ENCODE measurements at places on chromosomes 11 and 22.

DNA sequence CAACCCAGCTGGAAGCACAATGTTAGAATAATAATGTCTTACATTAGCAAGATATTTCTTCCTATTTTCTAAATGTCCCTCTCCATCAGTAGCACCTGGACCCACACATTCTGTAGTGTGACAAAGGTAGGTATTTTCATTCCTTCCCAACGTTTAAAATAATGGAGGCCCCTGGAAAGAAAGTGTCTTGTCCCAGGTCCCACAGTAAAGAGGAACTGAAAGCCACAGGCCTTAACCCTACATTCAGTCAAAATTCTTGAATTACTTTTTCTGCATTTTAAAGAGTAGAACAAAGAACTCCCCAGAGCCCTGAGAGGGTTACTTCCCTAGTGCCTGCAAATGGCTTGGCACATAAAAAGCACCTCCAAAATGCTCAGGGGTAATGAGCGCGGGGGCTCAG, 26.3 kb downstream of the OPCML start:
- no peak for DNase-seq

DNA sequence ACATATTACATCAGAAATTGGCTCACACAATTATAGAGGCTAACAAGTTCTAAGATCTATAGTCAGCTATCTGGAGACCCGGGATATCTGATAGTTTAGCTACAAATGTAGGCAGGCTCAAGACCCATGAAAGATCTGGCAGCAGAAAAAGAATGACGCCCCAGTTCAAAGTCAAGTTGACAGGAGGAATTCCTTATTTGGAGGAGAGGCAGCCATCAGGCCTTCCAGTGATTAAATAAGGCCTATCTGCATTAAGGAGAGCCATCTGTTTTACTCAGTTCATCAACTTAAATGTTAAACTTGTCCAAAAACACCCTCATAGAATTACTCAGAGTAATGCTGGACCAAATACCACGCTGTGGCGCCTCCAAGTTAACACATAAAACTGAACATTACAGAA, 1402.6 kb downstream of the FAM181B start:
- DNase-seq = no peak

DNA sequence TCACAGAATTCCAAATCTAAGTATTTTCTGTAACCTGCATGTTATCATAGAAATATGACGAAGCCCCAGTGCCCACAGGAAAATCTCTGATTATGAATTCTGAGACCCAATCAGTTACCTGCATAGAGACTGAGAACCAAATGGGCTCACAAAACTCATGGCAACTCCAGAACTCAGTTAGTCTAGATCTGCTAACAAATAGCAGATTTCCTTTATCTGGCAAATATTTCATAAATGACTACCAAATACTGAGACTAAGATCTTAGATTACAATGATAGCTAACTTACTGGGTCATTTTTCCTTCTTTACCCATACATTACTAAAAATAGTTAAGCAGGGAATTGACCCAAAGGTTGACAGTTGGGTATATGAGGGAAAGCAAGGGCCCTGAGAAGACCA, 228.1 kb upstream of the FAT3 start:
- no peak for DNase-seq

DNA sequence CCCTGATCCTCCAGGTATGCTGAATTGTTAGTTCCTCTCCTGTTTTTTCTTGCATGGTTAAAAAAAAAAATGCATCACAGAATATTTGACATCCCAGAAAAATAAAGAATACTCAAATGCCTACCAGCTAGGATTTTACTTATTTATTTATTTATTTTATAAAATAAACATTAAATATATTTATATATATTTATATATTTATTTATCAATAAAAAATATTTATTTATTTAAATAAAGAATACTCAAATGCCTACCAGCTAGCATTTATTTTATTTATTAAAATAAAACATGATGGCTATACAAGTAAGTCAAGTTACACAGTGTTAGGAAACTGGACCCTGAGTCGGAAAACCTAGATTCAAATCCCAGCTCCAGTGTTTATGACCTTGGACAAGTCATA, 164.1 kb downstream of the NAV2 start:
- no peak for DNase-seq

DNA sequence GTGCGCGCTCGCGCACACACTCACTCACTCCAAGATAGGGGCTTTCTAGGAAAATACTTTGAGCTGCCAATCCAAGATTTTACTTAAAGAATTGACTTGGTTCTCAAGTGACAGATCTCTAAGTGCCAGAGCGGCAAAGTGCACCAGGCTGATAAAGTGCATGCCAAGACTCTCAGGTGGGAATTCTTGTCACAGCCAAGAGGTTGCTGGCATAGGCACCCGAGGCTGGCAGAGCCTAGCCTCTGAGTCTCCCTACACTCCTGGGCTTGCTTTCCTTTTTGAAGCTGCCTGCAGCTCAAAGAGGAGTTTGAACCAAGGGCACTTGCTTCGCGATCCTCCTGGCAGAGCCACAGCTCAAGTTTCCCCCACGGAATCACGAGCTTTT, 2.5 kb upstream of the ADM start:
- no peak for DNase-seq

DNA sequence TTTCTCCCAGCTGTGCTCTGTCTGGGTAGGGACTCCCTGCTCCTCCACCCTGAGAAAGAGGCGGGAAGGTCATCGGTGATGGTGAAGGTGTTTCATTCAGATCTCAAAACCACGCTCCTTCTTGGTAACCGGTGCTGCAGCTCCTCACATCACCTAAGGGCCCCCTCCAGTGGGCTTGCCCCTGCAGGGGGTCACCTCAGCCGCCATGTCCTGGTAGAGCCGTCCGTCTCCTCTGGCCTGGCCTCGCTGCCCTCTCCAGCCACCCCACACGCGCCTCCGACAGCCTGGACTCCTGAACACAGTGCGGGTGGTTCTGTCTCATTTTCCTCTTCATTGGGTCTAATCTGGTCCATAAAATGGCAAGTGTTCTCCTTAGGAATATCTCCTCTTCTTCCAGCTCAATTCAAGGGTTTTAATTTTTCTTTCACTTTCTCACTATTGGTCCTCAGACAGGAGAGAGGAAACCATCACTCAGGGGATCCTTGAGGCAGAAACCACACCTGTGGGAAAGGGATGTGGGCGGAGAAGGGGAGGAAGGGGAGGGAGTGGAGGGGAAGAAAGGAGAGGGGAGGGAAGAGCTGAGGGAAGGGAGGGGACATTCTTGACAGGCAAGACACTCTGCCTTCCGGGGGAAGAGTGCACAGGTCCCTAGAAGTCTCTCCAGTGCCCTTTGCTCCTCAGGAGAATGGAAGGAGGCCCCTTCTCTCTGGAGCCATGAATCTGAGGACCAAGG, 1338.4 kb downstream of the TBC1D22A start:
- no peak for DNase-seq

- no peak for DNase-seq
These were observed 15.9 kb upstream of the FGF3 start for GRCh38 chr11:69834811-69835800.

GRCh38 chr11:43138621-43139140, 173.1 kb upstream of the API5 start:
- DNase-seq = no peak

- DNase-seq = no peak
These were observed 134.3 kb downstream of the BRD1 start for GRCh38 chr22:49693416-49693815.

- no peak for DNase-seq
These were observed 1.8 kb downstream of the B4GALNT4 start for GRCh38 chr11:371051-371450.

DNA sequence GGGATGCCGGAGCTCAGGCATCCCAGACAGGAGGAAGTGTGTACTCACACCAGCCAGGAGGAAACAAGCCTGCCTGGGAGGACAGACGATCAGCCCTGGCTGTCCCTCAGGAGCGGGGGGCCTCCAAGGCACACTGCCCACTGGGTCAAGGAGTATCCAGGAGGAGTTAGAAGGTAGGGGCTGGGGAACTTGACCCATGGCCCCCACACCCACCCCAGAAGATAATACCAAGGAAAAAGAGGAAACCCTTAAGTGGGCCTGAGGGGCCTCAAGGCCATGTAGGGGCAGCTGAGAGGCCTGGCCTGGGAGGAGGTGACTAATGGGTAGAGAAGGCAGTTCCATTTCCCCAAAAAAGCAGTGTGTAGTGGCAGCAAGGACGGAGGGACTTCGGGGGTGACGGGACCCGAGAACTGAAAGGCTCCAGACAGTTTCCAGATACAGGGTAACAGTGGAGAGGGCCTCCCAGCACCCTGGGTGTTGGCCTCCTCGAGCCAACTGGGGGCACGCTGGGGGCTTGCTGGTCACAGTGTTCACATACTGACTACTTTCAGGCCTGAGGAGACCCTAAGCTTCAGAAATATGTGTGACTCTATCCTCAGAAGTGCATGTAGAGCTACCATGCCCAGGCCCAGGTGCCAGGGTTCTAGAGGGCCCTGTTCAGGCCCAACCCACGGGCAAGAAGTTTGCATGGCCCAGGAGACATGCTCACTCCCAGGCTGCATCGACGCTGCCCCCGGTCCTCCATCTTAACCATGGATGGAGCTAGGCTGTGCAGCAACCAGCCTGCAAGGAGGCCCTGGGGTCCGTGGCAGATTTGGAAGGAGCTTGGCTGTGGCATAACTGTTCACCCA, 75.7 kb upstream of the PITPNB start:
- DNase-seq = no peak

DNA sequence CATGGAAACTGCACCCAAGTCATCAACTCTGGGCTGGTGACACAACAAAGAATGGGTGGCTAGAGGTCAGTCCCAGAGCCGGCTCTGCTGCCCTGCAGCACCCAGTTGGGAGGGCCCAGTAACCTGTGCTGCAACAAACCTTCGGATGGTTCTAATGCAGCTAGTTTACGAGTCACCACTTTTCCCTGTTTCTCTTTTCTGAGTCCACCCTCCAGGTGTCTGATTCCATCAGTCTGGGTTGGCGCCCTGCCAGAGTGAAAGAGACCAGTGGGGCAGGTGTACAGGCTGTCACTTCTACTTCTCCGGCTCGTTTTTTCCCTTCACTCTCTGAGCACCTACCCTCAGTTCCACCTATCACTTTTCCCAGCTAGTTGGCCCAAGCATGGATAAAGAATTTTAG, 572.9 kb downstream of the NTM start:
- no peak for DNase-seq

GRCh38 chr11:118491041-118491440, 36.2 kb upstream of the TTC36 start:
- DNase-seq = no peak

DNA sequence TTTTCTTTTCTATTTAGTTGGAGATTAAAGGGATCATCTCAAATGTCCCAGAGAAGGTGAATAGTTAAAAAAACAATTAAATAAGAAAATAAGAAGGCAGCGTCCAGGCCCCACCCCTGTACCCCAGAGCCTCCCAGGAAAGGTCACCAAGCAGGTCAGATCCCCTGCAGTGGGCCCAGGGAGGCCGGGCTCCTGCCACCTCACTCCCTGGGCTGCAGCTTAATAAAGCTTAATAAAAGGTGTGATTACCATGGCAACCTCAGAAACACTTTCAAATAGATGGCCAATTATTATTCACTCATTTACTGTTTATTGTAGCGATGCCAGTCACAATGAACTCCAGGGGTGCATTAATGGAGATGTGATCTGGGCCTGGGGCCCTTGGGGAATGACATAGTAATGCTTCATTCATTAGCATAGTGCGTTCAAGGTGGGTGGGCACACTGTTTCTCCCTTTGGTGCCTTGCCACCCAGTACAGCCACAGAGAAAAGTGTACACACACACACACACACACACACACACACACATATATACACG, 386.2 kb downstream of the CADM1 start:
- DNase-seq = no peak

GRCh38 chr11:19332476-19332875, 91.7 kb upstream of the E2F8 start:
- DNase-seq = no peak

GRCh38 chr11:70368961-70369360, 29.4 kb upstream of the CTTN start:
- DNase-seq = no peak

- DNase-seq = no peak
These were observed 85.9 kb downstream of the GAB2 start for GRCh38 chr11:78331711-78332110.

DNA sequence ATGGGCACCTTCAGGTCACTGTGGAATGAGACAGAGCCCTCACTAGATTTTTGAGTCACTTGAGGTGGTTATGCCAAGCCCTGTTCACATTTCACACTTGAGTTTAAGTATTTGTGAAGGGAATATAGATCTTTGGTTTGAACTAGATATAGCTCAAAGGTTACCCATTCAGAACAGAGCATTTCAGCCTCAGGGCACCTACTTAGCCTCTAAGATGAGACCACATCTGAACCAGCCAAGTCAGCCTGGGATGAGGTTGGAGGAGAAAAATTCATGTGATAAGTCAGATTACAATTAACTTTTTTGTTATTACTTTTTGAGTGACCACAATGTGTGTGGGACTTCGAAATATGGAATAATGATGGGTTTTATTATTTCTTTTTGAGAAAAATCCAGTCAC, 127.8 kb downstream of the TEAD1 start:
- DNase-seq = no peak

GRCh38 chr11:70720281-70720680, 322.0 kb downstream of the CTTN start:
- DNase-seq = no peak

GRCh38 chr11:56855217-56855616, 106.7 kb upstream of the OR9G4 start:
- DNase-seq = no peak

DNA sequence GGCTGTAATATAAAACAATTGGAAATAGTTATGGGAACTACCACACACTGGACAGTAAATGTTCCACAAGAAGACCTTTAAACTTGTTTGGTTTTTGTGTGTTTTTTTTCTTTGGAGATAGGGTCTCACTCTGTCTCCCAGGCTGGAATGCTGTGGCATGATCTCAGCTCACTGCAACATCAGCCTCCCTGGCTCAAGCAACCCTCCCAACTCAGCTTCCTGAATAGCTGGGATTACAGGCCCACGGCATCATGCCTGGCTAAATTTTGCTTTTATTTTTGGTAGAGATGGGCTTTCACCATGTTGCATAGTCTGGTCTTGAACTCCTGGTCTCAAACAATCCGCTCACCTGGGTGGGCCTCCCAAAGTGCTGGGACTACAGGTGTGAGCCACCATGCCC, 121.0 kb downstream of the MPPED2 start:
- no peak for DNase-seq
